ENCODE measurements at places on chromosomes 13 and 19.

GRCh38 chr19:48543121-48543710, 8.8 kb upstream of the SULT2B1 start:
- no peak for DNase-seq

DNA sequence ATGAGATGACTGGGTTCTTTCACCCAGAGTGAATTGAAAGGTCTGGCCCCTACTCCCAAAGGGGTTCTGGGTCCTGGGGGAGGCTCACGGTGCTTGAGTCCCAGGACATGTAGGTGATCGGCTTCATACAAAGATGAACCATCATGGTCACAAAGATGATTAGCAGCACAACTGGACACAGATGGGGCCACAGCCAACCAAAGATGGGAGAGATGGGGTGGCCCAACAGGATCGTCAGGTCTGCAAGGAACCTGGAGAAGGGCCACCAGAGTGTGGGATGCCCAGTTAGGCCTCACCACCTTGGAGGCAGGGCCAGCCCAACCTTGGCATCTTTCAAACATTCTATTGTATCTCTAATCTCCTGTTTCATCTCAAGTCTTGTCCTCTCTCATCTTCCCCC, 34.5 kb downstream of the SLC6A16 start:
- DNase-seq: no peak

GRCh38 chr13:25046274-25046984, 49.5 kb upstream of the PABPC3 start:
- no peak for DNase-seq

- DNase-seq: peak; percentile 73
Measured at GRCh38 chr19:48716562-48717291, 2.8 kb downstream of the MAMSTR start.

DNA sequence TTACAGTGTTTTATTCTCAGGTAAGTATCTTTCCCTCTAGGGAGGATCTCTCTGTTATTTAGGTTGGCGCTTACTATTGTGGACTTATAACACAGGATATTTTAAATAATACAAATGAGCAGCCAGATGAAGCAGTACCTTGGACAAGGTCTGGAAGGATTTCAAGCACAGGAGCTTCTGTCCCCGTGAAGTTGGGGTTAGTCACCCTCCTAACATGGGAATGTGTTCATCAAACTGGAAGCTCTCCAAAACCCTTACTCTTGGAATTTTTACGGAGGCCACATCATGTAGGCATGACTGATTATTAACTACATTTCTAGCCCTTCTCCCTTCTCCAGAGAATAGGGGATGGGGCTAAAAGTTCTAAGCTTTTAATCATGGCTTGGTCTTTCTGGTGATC, 38.3 kb upstream of the SPRY2 start:
- DNase-seq: no peak

DNA sequence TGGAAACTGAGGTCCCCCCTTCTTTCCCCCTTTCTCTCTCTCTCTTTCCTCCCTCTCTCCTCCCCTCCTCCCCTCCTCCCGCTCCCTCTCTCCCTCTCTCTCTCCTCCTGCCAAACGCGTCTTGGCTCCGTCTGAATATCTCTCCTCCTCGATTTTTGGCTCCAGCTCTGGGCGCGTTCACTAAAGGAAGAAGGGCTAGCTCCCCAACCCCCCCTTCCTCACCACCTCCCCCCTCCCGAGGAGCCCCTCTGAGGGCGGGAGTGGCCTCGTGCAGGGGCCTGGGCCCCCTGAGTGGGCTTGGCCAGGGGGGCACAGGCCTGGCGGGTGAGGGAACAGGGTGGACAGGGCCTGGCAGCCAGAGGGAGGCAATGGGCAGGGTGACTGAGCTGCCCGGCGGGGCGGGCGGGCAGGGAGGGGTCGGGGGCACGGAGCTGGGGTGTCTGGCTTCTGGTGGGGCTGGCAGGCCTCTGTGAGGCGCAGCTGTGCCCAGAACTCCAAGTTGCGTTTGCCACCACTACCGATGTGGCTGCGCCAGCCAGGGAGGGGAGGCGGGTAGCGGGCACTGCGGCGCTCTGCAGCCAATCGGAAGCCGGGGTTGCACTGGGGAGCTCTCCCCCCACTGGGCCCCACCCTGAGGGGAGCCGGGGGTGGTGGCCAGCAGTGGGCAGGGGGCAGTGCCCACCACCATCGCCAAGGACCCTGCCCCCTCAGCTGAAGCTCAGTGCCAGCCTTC, 7.1 kb downstream of the NFIX start:
- peak; percentile 82 for DNase-seq

DNA sequence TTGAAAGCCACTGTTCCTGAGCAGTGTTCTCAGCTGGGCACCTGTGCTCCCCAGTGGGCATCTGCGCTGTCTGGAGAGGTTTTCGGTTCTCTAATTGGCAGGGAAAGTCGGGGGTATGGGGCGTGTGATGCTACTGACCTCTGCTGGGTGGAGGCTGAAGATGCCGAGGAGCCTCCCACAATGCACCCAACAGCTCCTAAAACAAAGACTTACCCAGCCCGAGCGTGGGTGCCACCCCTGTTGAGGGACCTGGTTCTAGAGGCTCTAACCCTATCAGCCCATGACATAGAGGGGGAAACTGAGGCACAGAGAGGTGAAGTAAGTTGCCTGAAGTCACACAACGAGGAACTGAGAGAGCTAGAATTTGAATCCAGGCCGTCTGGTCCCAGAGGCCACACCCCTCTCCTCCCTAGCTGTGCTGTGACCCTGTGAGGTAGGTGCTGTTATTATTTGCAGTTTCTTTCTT, 2.3 kb downstream of the SPACA4 start:
- DNase-seq: no peak

- DNase-seq: no peak
Measured at GRCh38 chr13:80469105-80469852, 128.4 kb upstream of the SPRY2 start.
